ENCODE measurements at places on chromosomes 7 and 10.
A peak's percentile ranks its signal among the peaks of the same experiment; 100 is the strongest.

DNA sequence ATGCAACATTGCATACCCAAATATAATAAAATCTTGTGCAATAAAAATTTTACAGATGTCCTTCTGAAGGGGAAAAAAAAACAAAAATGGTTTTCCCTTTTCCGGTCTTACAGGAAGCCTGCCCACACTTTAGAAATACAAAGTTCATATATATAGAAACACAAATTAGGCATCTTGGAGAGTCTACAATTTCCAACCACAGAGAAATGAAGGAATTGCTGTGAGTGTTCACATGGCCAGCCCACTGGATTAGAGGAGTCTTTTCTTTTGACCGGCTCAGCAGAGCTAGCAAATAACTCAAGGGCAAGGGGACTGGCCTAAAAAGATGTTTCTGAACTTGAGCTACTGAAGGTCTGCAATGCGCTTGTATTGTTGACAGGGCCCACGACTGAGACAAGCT lies 92.4 kb downstream of the GLI3 start:
- no peak for DNase-seq

DNA sequence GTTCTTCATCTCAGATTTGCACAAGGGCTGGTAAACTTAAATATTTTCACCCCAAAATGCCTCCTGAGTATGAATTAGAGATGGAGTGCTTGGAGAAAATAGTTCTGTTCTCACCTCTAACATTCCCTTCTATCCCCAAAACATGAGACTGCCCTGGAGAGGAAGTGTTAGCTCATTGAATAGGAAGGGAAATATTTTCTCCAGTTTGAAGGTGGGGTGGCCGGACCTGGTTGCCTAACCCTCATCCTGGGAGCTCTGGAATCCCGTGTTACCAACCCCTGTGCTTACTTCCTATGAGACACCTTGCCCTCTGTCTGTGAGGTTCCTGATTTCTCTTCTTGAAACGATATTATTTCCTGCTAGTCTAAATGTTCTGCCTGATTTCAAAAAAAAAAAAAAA lies 779 bp downstream of the IFIT2 start:
- no peak for DNase-seq

GRCh38 chr10:78438907-78439809 lies 405.5 kb downstream of the RPS24 start:
- no peak for DNase-seq

DNA sequence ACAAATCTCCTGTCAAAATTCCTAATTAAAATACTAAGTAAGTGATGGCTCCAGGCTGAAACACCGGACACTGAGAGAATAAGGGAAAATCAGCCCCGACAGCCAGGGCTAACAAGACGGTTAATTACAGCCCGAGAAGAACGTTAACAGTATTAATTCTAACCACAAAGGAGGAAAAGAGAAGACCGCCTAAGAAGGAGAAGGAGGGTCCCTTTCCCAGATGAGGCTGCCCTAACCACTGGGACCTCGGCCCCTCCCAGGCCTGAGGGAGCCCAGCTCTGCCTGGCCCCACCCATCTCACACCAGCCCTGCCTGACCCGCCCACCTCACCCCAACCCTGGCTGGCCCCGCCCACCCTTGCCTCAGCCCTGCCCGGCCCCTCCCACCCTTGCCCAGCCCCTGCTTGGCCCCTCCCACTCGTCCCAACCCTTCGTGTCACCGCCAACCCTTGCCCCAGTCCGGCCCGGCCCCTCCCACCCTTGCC lies 51.3 kb downstream of the PWWP2B start:
- peak; percentile 32 for DNase-seq

- no peak for DNase-seq
Observed at GRCh38 chr7:156988343-156989185, 21.9 kb downstream of the MNX1 start.

- no peak for DNase-seq
Observed at GRCh38 chr7:45157286-45157652, 322 bp upstream of the RAMP3 start.

DNA sequence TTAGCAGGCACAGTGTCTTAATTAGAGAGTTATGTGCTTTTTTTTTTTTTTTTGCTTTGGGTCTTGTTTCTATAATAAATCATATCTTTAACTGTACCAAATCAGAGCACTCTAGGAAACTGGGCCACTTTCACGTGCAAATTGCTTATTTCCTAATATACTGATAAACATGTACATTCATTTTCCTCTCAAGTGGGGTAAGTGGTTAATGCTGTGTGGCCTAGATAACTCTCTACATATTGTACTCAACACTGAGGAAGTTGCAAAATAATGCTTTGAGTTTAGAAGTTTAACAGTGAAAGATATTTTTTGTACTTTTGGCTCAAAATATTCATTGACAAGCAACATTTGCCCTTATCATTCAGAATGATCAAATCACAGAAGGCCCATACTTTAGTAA lies 115.9 kb upstream of the IFRD1 start:
- no peak for DNase-seq

DNA sequence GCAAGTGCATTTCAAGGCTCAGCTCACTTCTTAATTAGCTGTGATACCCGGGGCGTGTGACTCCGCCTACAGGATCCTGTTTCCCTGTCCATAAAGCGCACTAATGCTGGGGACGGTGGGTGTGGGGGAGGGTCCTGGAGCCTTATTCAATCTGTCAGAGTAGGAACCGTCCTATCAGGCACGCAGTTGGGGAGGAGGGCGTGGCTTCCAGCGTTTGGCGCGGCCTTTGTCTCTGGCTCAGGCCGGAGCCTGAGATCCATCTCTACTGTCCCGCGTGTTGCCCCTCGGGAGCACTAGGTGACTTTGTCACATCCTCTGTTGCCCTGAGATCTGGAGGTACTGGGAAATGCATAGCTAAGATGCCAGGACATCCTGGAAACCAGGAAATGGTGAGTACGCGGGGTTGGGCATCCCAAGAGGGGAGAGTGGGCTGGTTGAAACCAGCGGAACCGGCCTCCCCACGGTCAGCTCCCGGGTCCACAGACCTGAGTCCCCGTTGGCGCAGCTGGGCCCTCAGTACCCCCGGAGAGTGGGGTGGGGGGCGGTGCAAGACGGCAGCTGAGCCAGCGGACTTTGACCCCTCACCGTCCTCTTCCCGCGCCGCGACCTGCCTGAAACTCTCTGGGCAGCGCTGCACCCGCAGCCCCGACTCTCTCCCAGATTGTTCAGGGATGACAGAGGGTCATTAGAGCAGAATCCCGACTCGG lies 104.4 kb upstream of the ZNF92 start:
- no peak for DNase-seq

GRCh38 chr7:95421000-95421846 lies 13.6 kb downstream of the PON2 start:
- no peak for DNase-seq

DNA sequence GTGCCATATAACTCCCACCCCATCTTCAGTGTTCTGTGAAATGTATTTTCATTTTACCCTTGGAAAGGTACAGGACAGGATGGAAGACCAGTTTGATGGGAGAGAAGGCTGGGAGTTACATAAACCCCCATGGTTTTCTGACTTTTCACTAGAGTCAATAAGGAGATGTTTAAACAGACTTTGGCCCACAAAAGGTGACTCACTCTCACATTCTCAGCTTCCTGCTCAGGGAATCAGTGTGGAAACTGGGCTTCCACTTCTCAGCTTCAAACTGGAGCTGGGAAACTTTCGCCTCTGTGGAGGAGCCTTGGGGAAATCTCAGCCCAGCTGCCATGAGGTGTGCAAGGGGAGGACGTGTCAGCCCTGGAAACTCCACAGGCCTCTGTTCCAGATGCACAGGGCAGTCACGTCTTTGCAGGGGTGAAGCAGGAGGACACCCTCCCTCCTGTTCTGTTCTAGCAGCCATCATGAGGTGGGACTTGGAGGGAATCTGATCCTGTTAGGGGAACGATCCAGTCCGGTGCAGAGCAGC lies 560.5 kb upstream of the GALNT17 start:
- no peak for DNase-seq

DNA sequence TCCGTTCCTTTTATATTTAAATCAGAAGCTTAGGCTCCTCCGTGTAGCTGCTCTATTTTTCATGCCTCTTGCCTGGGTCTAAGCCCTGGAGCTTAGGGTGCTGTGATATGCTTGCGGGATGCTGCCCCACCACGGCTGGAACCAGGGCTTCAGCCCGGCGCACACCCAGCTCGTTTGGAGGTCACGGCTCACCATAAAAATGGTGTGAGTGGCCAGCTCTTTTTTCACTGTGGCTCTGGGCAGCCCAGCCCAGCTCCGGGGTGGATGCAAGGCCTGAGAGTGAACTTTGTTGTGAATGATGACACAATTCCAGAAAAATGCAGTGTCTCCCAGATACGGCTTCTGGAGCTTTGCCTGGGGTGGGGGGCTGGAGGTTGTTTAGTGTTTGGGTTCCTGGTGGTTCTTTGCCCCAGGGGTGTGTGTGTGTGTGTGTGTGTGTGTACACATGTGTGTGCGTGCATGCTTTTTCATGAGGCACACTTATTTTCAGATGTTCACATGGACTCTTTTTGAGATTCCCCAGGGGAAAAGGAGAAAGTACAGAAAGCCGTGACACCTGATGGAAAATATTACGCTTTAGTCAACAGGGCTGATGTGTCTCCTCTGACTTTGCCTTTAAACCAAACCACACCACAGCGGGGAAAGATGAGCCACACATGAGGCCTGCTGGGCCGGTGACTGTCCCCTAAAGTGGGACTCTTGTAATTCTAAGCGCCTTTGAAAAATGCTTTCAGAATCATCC lies 46.2 kb downstream of the GRK5 start:
- no peak for DNase-seq

DNA sequence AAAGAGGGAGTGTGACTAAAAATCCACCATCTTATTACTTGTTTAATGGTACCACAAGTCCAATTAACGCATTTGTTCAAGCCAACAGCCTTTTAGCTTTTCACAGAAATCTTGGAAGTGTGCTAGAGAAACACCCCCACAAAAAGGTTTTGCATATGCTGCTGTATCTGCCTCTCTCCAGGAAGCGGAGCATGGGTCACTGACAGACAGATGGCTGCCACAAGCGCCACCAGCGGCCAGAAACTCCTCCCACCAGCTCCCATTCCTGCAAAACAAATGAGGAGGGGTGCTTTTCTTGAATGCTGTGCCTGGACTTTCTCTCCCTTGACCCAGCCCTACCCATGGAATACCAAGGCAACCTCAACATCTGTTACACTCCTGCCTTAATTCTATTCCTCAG lies 176.3 kb upstream of the LRGUK start:
- no peak for DNase-seq

Data from activated CD8-positive, alpha-beta memory T cell treated with anti-CD3 and anti-CD28 coated beads for 1 hour (primary cell).